Activated CD8-positive, alpha-beta memory T cell treated with anti-CD3 and anti-CD28 coated beads for 1 hour (primary cell): ENCODE measurements at places on chromosomes 3 and 15.

DNA sequence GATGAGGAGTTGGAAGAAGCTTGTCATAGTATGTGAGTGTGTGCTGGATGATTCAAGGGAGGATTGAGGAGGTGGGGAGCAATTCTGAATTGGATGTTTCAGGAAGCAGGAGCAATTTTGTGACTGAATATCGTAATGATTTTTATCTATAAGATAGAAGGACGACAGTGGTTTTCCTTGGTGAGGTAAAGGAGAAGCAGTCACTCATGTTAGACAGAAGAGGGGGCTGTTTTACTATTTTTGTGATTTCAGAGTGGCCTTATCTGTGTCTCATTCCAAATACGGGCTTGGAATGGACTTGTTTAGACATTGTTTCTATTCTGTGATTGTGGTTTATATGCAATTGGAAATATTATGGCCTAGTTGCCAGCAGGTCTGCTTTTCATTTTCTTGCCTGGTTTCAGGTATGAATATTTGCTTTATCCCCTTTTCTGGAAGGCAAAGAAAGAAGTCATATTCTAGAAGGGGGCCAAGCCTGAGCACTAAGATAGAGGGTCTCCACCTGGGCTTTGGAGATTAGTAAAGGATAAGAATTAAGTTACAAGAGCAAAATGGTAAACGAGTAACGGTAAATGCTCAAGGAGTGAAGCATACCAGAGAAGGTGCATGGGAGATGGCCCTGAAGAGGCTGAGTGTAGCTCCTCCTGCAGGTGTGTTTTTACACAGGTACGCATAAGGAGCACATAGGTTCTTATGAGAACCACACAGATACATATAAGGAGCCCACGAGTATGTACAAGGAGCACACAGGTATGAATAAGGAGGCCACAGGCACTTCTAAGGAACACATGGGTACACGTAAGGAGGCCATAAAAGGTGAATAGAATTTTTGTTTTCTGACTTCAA, 124.6 kb upstream of the KCNAB1 start:
- DNase-seq = no peak

DNA sequence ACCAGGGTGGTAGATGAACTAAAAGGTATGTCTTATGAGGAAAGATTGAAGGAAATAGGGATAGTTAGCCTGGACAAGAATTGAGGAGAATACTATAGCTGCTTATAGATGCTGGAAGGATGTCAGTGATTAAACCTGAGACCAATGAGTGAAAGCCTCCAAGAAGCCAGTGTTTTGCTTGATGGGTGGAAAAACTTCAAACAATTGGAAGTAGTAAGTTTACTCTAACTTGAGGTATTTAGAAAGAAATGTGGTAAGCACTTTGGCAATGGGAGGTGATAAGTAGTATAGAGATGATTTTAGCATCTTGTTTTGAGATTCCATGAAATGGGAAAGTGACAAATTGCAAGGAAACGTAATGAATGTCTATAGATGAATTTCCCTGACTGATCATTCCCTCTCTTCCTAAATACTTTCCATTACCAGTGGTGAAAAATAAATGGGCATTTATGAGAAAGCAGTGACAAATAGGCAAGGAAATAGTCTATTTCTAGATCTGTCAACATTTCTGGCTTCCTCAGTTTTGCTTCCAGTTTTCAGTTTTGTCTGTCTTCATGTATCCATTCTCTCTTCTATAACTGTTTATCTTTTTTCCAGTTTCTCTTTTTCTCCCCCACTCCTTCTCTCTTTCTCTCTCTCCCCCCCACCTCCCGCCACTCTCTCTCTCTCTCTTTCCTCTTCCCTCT, 19.2 kb downstream of the SLC15A2 start:
- no peak for DNase-seq

GRCh38 chr3:42996633-42997075, 17.5 kb downstream of the GASK1A start:
- DNase-seq = no peak

DNA sequence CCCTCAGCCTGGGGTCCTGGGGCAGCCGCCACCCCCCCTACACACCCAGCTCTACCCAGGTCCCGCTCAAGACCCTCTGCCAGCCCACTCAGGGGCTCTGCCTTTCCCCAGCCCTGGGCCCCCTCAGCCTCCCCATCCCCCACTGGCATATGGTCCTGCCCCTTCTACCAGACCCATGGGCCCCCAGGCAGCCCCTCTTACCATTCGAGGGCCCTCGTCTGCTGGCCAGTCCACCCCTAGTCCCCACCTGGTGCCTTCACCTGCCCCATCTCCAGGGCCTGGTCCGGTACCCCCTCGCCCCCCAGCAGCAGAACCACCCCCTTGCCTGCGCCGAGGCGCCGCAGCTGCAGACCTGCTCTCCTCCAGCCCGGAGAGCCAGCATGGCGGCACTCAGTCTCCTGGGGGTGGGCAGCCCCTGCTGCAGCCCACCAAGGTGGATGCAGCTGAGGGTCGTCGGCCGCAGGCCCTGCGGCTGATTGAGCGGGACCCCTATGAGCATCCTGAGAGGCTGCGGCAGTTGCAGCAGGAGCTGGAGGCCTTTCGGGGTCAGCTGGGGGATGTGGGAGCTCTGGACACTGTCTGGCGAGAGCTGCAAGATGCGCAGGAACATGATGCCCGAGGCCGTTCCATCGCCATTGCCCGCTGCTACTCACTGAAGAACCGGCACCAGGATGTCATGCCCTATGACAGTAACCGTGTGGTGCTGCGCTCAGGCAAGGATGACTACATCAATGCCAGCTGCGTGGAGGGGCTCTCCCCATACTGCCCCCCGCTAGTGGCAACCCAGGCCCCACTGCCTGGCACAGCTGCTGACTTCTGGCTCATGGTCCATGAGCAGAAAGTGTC, 30.2 kb downstream of the PTPN23 start:
- DNase-seq = no peak

DNA sequence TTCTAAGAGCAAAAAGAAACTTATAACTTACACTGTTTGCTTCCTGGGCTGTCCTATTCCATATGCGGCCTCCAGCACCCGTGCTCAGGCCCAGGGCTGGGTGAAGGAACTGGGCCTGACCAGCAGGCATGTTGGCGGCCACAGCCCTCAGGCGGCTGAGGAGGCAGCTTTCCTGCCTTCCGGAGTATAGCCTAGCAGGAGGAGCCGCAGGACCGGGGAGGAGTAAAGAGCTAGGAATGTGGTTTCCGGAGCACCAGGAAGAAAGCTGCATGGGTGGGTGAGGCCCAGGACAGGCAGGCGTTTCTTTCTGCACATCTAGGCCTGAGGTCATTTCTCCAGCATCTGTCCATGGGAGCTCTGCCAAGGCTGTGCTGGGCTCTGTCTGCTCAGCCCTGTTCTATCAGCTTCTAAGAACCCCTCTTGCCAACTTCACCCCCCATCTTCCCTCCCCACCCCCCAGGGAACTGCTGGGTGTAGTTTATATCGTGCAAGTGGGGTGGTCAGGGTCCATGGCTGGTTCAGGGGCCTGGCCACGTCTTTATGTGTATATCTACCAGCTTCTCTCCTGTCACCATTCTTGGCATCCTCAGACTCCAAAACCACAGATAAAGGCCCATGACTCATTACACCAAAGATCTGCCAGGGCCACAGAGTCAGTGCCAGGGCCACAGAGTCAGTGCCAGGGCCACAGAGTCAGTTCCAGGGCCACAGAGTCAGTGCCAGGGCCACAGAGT, 7.8 kb upstream of the KIF7 start:
- no peak for DNase-seq

GRCh38 chr15:89018207-89018606, 70.0 kb upstream of the ABHD2 start:
- no peak for DNase-seq
